H4 (cell line): ENCODE measurements at places on chromosomes 1 and 21. TPM values are rescaled to one million over a fixed set of nuclear protein-coding genes. Genes with fewer than 3 reads are reported as not detected.
A peak's percentile ranks its signal among the peaks of the same experiment; 100 is the strongest.

CLCA4 gene
- not detected in 2 replicates for total RNA-seq

CD2 gene
- not detected in 2 replicates for total RNA-seq

PROK1 gene
- total RNA-seq = not detected in 2 replicates

ADGRL2 gene
- 29.4 and 36.4 TPM in 2 replicates for total RNA-seq

U2AF1 gene
- total RNA-seq = 31.4 and 36.9 TPM in 2 replicates

GRCh38 chr1:246261639-246262038, 245.4 kb downstream of the SMYD3 start:
- DNase-seq = no peak

DNA sequence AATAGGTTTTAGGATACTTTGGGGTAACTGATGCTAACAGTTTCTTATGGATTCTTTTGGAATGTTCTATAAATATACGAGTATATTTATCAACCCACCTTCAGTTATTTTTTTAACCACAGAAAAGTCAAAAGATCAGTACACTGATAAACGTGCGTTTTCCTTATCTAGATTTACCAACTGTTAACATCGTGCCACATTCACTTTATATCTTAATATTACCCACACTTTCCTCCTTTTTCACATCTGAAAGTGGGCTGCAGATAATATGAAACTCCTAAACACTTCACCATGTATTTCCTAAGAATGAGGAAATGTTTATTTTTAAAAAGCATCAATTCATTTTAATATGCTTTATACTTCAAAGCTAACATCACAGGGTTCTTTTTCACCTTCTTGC, 7.7 kb downstream of the ATF6 start:
- no peak for DNase-seq

GRCh38 chr1:36139521-36139920, 9.8 kb downstream of the TRAPPC3 start:
- DNase-seq = no peak

- DNase-seq = no peak
These were observed 202.5 kb downstream of the FGGY start for GRCh38 chr1:59499273-59499942.

GRCh38 chr1:89954401-89954800, 40.5 kb upstream of the ZNF326 start:
- DNase-seq = no peak

DNA sequence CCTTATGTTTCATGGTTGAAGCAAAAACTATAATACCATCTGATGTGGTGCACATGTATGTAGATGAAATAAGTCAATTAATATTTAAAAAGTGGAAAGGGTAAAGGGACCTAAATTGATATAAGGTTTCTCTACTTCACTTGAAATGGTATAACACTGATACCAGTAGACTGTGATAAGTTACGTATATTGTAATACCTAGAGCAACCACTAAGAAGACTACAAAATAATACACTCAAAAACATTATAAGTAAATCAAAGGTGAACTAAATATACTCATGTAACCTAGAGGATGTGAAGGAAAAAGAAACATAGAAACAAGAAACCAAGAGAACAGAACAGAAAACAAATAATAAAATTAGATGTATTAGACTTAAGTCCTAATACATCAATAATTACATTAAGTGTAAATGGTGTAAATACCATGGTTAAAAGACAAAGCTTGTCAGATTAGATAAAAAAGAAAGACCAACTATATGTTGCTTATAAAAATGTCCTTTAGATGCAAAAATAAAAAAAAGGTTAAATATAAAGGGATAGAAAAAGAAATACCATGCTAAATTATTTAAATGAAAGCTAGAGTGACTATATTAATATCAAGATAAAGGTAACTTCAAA, 118.8 kb downstream of the LRRC7 start:
- no peak for DNase-seq

GRCh38 chr1:161721738-161722343, 497 bp downstream of the FCRLB start:
- DNase-seq = peak; percentile 45

GRCh38 chr1:27491748-27492700, 2.1 kb upstream of the WASF2 start:
- DNase-seq = no peak

DNA sequence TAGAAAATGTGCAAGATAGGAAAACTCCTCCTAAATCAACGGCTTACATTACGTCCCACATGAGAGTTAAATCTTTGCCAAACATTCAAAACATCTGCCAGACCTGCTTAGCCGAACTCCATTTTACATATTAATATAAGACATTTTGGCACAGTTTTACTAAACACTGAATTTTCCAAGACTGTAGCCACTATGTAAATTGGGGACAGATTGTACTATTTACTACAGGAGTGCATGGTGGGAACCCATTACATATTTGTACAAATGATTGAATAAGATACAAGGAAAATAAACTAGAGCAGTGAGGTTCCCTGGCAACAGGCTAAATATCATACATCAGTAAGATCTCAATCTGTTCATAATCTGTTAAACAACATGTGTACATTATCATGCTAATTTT, 1234.4 kb downstream of the KCNT2 start:
- DNase-seq = no peak
